ENCODE measurements at places on chromosomes 1 and 21.

- no peak for DNase-seq
These were observed 36.7 kb upstream of the SH3D21 start for GRCh38 chr1:36269408-36269838.

DNA sequence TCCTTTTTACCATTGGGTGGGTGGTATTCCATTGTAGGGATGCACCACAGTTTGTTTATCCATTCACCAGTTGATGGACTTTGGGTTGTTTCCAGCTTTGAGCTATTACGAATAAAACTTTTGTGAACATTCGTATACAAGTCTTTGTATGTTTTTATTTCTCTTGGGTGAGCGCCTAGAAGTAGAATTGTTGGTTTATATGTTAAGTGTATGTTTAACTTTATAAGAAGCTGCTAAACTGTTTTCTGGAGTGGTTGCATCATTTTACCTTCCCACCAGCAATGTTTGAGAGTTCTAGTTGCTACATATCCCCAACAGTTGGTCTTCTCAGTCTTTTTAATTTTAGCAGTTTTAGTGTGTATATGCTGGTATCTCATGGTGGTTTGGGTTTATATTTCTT lies 132.5 kb downstream of the PEX14 start:
- no peak for DNase-seq

DNA sequence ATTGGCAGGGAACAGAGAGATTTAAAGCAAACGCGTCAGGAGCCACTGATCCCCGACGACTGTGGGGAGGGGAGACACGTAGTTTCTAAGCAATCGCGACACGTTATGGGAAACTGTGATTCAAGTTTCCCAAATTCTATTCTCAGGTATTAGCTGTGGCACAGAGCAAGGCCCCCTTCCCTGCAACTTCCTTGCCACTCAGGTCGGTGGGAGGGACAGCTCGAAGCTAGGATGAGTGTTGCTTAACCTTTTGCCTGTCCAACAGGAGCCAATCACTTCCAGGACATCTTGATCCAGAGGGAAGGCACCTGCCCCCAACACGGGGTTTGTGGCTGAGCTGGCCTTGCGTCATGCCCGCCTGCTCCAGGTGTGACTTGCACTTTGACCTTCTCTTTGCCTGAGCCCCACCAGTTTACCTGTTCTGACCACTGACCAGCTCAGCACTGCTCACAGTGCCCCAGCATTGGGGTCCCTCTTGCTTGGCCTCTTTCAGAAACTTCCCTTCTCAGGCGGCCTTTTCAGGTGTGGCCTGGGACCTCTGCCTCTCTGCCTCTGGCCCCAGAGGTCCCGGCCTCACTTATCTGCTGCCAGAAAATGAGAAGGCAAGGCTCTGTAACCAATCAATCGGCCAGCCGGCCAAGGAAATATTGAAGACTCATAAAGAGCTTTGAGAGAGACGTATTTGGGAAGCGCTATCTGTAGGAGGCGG lies 24.6 kb downstream of the TEX35 start:
- DNase-seq: no peak

- no peak for DNase-seq
These were observed 1.9 kb downstream of the S100A10 start for GRCh38 chr1:151991663-151992302.

DNA sequence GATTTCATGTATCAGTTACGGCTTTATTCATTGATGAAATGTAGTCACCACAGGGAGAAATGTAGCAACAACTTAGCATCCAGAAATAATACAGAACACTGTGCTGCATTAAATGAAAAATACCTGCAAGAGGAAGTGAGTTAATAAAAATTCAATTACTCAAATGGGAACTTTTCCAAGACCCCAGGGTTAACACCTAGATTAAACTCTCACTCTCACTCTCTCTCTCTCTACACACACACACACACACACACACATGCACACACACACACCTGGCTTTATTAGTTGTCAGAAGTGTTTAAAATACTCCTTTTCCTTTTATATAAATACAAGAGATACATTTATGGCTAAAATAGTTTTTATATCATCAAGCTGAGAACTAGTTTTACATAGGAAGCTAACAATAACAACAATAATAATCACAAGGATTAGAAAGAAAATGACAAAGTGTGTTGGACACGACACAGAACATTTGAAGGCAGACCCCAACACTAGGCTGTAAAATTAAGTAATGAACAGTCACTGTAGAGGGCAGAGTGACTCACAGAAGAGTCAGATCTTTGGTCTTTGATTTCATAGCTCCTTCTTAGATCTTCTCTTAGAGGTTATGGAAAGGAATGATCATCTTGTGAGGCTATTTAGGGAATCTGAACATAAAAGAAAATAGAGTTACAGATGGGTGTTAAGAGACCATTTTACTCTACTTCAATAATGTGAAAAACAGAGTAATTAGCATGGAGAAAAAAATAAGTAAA lies 1266.0 kb upstream of the ADGRL2 start:
- DNase-seq: no peak

DNA sequence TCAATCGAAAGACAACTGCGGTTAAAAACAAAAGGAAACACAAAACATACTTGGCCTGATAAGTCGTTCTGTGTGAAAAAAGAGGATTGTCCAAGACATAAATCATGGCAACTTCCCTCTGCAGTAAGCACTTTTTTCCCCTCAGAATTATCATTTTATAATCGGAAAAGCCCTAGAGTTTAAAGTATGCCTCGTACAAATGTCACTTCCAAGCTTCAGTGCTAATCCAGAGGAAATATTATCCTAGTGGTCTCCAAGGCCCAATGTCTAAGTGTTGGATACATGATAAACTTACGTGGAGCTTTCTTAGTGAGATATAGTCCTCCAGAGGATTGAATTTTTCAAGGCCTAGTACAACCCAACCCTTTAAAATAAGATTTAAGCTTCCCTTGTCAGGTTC lies 11.2 kb upstream of the NTMT2 start:
- DNase-seq: no peak

- DNase-seq: no peak
These were observed 3.3 kb downstream of the PDZK1IP1 start for GRCh38 chr1:47186267-47187185.

- DNase-seq: no peak
These were observed 1.7 kb downstream of the TFF3 start for GRCh38 chr21:42313501-42313969.

- no peak for DNase-seq
These were observed 121.9 kb downstream of the GRIK3 start for GRCh38 chr1:36912365-36912865.

GRCh38 chr1:16215882-16216753 lies 3.7 kb upstream of the ARHGEF19 start:
- DNase-seq: no peak

- no peak for DNase-seq
These were observed 159.5 kb upstream of the RNPC3 start for GRCh38 chr1:103365860-103366569.

GRCh38 chr1:14516974-14517840 lies 81.3 kb upstream of the KAZN start:
- no peak for DNase-seq

DNA sequence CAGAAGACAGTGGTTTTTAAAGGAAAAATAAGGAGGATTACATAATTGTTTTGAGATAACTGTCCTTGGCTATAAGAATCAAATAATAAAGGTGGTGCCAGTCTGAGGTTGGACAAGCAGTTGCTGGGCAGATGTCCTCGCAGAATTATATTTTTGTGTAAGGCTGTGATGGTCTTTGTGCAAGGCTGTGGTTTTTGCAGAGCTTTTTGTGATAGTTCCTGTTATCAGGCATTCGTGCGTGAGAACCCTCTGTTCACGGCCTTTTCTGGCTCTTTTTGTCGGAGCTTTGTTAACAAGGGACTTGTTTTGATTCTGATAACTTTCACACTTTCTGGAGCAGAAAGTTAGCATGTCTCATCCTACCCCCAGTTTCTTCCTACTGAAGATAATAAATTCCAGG lies 33.4 kb downstream of the SH3BP5L start:
- no peak for DNase-seq

GRCh38 chr1:109369167-109369746 lies 28.5 kb downstream of the SORT1 start:
- DNase-seq: no peak

DNA sequence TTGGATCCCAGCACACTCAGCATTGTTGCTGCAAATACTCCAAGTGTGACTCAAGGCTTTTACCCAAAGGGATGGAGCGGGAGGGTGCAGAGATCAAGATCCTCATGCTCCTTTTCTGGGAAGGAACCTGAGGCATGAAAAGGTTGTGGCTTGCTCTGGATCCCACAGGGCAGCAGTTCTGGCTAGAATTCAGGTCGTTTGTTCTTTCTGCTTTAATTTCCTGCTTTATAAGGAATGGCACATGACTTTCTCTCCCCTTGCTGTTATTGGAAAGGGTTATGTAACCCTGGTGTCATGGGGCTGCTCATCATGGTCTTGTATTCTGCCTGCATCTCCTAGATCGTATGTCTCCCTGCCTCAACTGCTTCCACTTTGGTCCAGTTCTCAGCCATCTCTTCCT lies 101.6 kb downstream of the NOS1AP start:
- DNase-seq: no peak

DNA sequence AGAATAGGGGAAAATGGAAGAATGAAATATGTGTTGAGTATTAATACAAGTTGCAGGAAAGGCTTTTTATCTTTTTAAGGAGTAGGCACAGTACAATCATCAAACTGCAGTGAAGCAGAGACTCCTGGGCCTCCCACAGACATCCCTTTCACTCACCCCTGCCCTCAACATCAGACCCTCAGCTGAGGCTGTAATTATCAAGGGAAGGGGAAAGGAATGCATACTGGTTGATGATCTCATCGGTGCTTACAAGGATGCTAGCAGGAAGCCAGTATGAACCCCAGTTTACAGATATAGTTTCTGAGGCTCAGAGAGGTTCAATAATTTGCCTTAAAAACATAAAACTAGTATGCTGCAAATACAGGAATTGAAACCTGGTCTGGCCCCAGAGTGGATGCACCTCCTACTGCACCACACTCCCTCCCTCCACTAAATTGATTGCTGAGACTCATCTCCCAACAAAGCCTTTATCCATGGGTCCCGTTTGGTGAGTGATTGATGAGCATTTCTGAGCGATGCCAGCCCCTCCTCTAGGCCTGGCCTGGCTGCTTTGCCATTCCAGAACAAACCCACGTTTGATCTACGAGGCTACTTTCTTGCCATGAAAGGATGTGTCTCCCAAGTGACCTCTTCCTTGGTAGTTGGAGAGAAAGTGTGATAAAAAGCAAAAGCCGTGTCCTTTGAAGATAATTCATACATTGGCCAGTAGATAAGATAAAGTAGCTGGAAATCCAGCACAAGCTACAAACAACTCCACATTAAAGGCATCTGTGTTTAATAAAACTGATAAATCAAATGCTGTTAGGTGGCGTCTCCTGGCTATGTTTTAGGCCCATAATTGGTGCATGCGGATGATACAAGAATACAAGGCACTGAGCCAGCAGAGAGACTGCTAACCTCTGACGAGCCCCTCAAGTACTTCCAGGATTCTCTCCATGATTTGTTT lies 233.9 kb upstream of the CAMK1G start:
- no peak for DNase-seq

DNA sequence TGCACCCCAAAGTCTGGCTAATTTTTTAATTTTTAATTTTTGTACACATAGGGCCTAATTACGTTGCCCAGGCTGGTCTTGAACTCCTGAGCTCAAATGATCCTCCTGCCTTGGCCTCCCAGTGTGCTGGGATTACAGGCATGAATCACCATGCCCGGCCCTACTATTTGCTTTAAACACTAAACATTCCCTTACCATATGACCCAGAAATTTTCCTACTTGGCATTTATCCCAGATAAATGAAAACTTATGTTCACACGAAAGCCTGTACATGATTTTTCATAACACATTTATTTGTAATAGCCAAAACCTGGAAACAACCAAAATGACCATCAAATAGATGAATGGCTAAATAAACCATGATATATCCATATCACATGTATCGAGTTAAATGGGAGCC lies 35.8 kb downstream of the NDUFS5 start:
- DNase-seq: no peak

- no peak for DNase-seq
These were observed 120.5 kb downstream of the LTN1 start for GRCh38 chr21:28872218-28872617.

DNA sequence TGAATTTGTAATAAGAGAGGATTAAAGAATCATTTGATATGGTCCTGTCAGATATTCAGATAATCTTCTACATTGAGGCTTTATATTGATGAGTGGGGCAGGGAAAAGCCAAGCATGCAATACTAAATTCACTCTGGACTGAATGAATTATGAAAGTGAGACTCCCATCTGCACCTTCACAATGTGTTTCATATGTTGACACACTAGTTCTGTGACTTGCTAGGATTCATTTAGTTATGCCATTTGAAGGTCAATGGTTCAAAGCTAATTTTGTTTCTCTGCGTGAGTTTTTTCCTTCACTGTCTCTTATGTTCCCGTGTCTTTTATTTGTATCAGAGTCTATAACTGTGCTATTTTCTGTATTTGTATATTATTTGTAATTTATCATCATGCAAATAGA lies 1332.5 kb downstream of the KCNT2 start:
- no peak for DNase-seq

DNA sequence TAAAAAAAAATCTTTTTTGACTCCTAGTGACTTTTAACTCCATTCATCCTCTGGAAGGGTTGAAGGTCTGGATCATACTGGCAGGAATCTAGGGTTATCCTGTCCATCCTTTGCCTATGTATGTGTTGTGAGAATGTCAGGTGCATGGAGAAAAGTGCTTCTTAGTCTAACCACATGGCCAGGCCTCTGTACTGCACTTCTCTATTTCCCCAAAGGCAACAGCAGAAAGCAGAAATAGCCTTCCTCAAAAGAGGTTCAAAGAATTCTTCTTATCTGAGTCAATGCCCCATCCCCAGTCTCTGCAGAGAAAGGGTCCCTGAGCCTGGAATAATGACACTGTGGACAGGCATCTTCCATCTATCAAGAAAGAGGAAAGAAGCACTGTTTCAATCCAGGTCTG lies 85.7 kb upstream of the CD34 start:
- no peak for DNase-seq

All from stimulated activated CD8-positive, alpha-beta memory T cell treated with anti-CD3 and anti-CD28 coated beads, Interleukin-2, amount 100 ng/mL, for 1 hour (primary cell).